T-cell (primary cell): ENCODE measurements at places on chromosomes 13 and 19. TPM values are rescaled to one million over a fixed set of nuclear protein-coding genes. Genes with fewer than 3 reads are reported as not detected.

DNA sequence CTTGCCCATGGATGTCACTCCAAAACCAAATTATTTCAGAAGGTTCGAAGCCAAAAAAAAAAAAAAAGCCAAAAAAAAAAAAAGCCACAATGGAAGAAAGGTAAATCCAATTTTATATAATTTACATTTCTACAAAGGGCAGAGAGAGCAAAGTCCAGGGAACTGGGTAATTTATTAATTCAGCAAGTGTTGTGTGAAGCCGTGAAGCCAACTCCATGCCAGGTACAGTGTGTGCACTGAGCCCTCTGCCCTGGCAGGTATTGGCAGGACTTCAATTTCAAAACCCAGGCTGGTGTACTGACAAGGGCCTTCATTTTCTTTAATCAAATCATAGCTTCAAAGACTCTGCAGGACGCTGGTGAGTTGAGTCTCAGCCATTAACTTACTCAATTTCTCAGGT, 5.5 kb upstream of the RFPL4A start:
- no peak for DNase-seq

GRCh38 chr13:34847766-34848165, 94.3 kb upstream of the NBEA start:
- DNase-seq, result no peak

DNA sequence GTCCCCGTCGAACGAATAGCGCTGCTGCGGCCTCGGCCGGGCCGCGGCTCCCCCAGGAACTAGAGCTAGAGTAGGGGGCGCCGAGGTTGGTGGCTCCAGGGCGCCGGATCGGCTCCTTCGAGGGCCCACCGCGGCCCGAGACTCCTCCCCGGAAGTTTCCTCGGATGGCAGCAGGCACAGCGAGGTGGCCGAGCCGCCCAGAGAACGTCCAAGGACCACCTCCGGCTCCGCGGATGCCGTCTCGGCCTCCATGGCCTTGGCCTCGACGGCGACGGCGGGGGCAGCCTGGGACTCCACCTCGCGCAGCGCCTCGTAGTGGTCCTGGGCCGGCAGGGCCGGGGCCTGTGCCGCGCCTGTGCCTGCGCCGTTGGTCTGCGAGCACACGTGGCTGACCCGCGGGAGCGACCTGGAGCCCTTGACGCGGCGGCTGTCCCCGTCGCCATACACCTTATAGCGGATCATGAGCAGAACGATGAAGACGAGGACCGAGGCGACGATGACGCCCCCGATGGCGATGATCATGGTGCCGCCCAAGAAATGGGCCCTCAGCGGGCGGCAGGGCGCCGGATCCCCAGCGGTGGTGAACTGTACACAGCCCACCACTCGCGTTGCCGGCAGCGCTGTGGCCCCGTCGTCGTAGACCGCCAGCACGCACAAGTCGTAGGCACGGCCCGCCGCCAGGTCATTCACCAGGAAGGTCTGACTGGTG, 11.8 kb downstream of the IFNL1 start:
- no peak for DNase-seq

- no peak for DNase-seq
Measured at GRCh38 chr19:54133312-54133956, 4.1 kb upstream of the CNOT3 start.

DNA sequence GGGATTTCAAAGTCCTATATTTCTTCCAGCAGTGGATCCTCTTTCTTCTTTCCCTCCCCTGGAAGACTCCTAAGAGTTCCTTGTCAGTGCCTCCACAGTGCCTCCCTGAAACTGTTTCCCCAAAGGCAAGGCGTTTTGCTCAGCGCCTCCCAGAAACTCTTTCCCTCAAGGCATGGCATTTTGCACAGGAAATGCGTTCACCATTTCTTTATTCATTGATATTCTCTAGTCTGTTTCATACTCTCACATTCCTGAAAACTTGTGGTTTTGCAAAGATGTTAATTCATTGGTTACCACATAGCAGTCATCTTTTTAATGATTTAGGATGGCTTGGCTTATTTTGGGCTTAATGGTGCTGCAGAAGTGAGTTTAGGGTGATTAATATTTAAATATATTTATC, 177.3 kb upstream of the SLC10A2 start:
- DNase-seq, result no peak

DNA sequence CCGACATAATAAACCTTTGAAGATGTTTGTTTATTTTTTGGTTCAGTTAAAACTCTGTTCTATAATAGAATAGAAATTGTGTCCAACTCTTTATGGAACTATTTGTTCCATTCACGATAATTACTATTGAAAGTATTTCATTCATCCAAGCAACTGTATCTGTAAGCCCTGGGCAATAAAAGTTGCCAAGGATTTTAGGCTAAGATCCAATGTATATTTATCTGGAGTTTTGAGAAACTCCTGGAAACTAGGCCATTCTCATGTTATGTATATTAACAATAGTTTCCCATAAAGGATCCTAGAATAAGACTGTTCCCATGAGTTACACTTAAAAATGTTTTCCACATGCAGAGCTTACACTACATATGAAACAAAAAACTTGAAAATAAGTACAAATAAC, 261.6 kb downstream of the SLITRK6 start:
- no peak for DNase-seq

GRCh38 chr19:54415208-54415900, at the start of gene TTYH1:
TTYH1 (plus strand) TSS chr19:54415464; CDS start chr19:54415553, 89 bp downstream.
- DNase-seq, result no peak

DNA sequence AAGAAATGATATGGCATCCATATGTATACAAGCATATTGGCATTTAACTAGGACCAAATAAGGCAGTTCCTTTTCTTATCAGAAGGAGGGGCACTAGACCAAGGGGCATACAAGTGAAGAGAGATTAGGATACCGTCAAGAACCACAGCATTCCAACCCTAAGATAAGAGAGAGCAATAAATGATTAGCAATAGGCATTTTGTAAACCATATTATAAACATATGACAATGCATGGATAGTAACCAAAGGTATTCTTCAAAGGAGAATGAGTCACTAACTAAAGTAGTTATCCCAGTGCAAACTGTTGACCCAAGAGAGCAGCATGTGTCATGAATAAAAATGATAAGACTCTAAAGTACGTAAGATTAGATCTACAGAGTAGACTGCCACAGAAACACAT, 500.9 kb upstream of the HTR2A start:
- DNase-seq, result no peak

The IGSF23 gene
- total RNA-seq, result not detected

The SIGLECL1 gene
- total RNA-seq, result not detected

- DNase-seq, result no peak
Measured at GRCh38 chr19:7480970-7481255, 7.9 kb downstream of the PEX11G start.

GRCh38 chr19:55491546-55492360, 3.5 kb downstream of the SSC5D start:
- no peak for DNase-seq

GRCh38 chr19:8257052-8257443, 47.9 kb downstream of the CERS4 start:
- DNase-seq, result no peak

- no peak for DNase-seq
Measured at GRCh38 chr13:46906405-46906804, 9.6 kb upstream of the HTR2A start.

GRCh38 chr19:46618670-46619231, 6.1 kb downstream of the PTGIR start:
- DNase-seq, result peak; percentile 35

DNA sequence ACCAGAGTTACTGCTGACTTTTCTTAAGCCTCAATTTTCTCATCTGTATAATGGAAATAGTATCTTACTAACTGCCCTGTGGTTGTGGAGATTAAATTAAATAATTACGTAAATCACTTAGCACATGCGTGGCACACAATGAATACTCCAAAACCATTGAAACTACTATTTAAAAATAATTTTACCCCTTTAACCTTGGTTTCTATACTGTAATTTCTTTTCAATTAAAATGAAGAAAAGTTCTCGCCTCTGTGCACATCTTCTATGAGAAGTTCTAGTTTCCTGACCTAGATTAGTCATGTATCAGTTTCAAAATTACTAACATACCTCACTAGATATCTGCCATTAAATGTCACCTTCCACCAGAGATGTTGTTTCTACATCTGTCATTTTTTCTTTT, 5.7 kb downstream of the SLITRK1 start:
- no peak for DNase-seq

The PTH2 gene
- total RNA-seq, result not detected

The ZNF91 gene
- 76.0 TPM for total RNA-seq

GRCh38 chr19:58395220-58395978, at the start of gene RNF225:
RNF225 (plus strand) TSS chr19:58395656; CDS start chr19:58396090, 434 bp downstream.
- DNase-seq, result no peak

DNA sequence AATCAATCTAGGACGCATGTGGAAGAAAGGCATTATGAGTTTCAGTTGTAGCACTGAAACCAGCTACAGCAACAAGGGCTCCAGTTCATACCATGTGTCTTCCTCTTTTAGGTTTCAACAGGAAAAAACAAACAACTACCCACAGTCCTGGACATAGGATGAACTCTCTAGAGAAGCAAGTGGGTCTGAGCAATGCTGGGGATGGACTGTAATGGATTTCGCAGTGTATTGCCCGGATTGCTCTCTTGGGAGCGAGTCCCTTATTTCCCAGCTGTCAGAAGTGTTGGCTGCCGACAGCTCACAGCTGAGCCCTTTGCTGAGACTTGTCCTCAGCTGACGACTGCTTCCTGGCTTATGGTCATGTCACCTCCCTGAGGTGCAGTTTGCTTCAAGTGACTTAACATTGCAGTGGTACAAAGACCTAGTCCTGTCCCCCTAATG, 12.1 kb upstream of the MYCBP2 start:
- no peak for DNase-seq

DNA sequence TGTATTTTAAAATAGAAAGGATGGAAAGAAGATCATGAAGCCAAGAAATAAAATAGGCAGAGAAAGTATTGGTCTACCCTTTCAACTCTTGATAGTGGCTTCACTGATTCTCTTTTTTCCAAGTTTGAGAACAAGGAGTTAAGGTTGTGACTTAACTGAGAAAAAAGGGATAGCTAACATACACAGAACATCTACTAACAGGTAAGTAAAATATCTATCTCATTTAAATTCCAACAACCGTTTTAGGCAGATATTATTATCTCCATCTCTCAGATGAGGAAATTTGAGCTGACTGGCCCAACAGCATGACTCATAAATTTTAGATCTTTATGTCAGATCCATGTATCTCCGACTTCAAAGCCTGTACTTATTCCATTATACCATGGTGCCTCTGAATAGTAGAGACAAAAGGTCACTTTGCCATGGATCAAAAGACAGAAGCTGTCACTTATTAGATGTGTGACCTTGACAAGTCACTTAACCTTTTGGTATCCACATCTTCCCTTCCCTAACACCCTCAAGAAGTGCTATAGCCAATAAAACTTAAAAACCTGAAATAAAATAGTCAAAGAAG, 152.1 kb downstream of the DACH1 start:
- no peak for DNase-seq

- DNase-seq, result no peak
Measured at GRCh38 chr13:73278186-73278585, 219.4 kb downstream of the KLF5 start.

DNA sequence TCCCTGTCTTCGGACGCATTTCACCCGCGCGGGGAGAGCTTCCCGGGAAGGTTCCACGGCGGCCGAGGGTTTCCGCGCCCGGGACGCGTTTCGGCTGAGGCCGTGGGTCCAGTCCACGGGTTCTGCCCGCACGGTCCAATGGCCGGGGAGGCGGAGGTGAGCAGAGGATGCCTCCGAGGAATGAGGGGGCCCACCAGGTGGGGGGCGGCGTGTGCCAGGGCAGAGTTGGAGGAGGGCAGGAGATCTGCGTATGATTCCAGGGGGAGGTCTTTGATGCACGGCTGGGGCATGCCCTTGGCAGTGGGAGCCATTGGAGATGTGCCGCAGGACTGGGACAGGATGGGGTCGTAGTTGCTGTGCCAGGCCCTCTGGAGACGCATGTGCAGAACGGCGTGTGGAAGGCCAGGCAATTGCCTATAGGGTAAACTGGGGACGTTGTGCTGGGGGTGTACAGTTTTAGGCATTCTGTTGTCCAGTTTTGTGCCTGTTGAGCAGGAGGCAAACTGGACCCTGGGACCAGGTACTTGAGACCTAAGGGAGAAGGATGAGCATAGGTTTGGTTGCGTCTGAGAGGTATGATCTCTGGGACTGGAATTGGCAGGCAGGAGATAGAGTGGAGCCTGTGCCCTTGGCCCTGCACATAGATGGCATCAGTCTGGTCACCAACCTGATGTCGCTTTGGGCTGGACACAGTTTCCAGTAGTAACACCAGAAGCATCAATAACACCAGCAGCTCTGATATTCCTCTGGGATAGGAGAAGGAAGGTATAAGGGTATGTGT, 751 bp downstream of the ZNF584 start:
- DNase-seq, result no peak

The NUCB1 gene
- 165 TPM for total RNA-seq

- no peak for DNase-seq
Measured at GRCh38 chr19:58154287-58154678, 3.7 kb upstream of the ZNF329 start.

DNA sequence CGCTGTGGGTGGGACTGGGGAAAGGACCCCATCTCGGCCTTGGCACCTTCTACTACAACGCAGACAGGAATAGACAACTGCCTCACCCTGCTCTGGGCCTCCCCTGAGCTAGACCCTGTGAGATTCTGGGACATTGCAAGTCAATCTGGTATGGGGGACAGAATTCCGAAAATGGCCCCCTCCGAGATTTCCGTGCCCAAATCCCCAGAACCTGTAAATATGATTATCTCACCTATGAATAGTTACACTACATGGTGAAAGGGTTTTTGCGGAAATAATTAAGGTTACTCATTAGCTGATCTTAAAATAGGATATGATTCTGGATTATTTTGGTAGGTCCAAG, 618 bp upstream of the ZBTB45 start:
- no peak for DNase-seq

- DNase-seq, result no peak
Measured at GRCh38 chr19:41848666-41849065, 3.8 kb downstream of the DMRTC2 start.

The ZNF560 gene
- not detected for total RNA-seq

DNA sequence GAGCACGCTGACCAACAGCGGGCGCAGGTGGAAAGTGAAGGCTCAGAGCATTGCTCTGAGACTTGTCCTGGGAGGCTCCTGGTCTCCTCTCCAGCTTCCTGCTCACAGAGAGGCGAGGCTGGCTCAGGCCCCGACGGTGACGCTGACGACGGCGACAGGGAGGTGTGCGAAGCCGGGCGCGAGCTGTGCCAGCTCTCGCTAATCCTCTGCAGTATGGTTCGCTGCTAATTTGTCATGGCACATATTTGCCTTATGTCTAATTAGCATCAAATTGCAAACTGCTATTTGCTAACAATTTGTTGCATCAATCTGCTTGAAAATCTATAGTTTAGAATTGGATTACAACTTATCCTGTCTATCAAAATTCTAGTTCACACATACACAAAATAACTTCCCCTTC, 469.8 kb upstream of the ZNF507 start:
- no peak for DNase-seq

The LILRB2 gene
- 0.46 TPM for total RNA-seq
